ENCODE measurements at places on chromosomes 2 and 18.

- DNase-seq, result no peak
These were observed 77.0 kb upstream of the UBXN4 start for GRCh38 chr2:135664623-135665068.

- no peak for DNase-seq
These were observed 163.6 kb downstream of the PRKCE start for GRCh38 chr2:45814951-45815621.

- no peak for DNase-seq
These were observed 107.1 kb upstream of the ST3GAL5 start for GRCh38 chr2:85995648-85996529.

- no peak for DNase-seq
These were observed 59.5 kb downstream of the TNFRSF11A start for GRCh38 chr18:62384610-62385097.

GRCh38 chr2:175877845-175878544, 124.1 kb downstream of the LNPK start:
- DNase-seq, result no peak

- DNase-seq, result no peak
These were observed 1.7 kb upstream of the PPP4R1 start for GRCh38 chr18:9616049-9616448.

- no peak for DNase-seq
These were observed 1.3 kb upstream of the TRIB2 start for GRCh38 chr2:12715258-12716031.

Measured in HL-60 (cell line).